ENCODE measurements at places on chromosomes 7 and 10. TPM values are rescaled to one million over a fixed set of nuclear protein-coding genes. Genes with fewer than 3 reads are reported as not detected.

GPR15LG gene
- total RNA-seq = not detected

GAD2 gene
- total RNA-seq = not detected

NPC1L1 gene
- 0.06 TPM for total RNA-seq

STEAP4 gene
- not detected for total RNA-seq

ELMO1 gene
- total RNA-seq = 2.9 TPM

ASIC3 gene
- total RNA-seq = 12.2 TPM

OR2A1 gene
- not detected for total RNA-seq

SAMD9 gene
- total RNA-seq = 7.1 TPM

RNF32 gene
- 0.87 TPM for total RNA-seq

TMEM196 gene
- total RNA-seq = not detected

CELF2 gene
- total RNA-seq = not detected

NODAL gene
- total RNA-seq = not detected

ZNF365 gene
- 0.92 TPM for total RNA-seq

PLAC9 gene
- total RNA-seq = 0.46 TPM

RAB11FIP2 gene
- total RNA-seq = 15.5 TPM

TCERG1L gene
- not detected for total RNA-seq

VPS50 gene
- total RNA-seq = 5.4 TPM

RASA4B gene
- total RNA-seq = 2.1 TPM

EVX1 gene
- total RNA-seq = not detected

EDRF1 gene
- 18.1 TPM for total RNA-seq

GIMAP1 gene
- not detected for total RNA-seq

ZP3 gene
- 19.7 TPM for total RNA-seq

OR2A5 gene
- total RNA-seq = not detected

PSD gene
- 0.43 TPM for total RNA-seq

ELN gene
- not detected for total RNA-seq

SORBS1 gene
- 0.69 TPM for total RNA-seq

PLA2G12B gene
- total RNA-seq = not detected

SORCS3 gene
- not detected for total RNA-seq

NEBL gene
- total RNA-seq = 4.2 TPM

SFXN4 gene
- total RNA-seq = 50.6 TPM

PFKP gene
- total RNA-seq = 478 TPM

ARHGEF35 gene
- total RNA-seq = 0.26 TPM

ELAPOR2 gene
- total RNA-seq = 0.06 TPM

SYT15B gene
- 3.6 TPM for total RNA-seq

DIP2C gene
- total RNA-seq = 8.2 TPM

ADAM12 gene
- 5.4 TPM for total RNA-seq

MEOX2 gene
- not detected for total RNA-seq

All from A549 treated with RU486 at 1 μM for 4 hours (cell line).